ENCODE measurements at places on chromosomes 6 and 20.

GRCh38 chr6:150353445-150353844, 15.4 kb upstream of the IYD start:
- no peak for DNase-seq

- no peak for DNase-seq
Observed at GRCh38 chr20:17990278-17990972, 21.6 kb downstream of the MGME1 start.

GRCh38 chr6:53744321-53744720, 50.5 kb upstream of the LRRC1 start:
- DNase-seq: no peak

- DNase-seq: no peak
Observed at GRCh38 chr20:33790566-33790965, 20.6 kb upstream of the CHMP4B start.

GRCh38 chr6:105609375-105609991, 206.6 kb upstream of the PREP start:
- DNase-seq: no peak

DNA sequence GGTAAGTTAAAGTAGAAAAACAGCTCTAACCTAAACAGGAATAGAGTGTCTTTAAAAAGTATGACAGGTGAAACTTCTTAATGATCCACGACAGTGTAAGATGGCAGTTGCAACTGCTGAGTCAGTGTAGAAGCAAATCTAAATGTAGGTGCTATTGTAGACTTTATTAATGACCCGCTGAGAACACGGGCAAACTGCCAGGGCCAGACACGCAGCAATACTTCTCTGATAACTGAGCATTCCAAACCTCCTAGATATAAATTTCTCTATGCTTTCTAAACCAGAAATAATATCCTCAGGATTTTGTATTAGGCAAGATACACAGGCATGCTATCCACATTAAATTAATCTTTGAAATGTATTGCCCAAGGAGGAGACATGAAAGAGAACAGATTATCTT, 1076.4 kb downstream of the HACE1 start:
- DNase-seq: no peak

- DNase-seq: no peak
Observed at GRCh38 chr20:38715646-38716045, 8.6 kb upstream of the SLC32A1 start.

DNA sequence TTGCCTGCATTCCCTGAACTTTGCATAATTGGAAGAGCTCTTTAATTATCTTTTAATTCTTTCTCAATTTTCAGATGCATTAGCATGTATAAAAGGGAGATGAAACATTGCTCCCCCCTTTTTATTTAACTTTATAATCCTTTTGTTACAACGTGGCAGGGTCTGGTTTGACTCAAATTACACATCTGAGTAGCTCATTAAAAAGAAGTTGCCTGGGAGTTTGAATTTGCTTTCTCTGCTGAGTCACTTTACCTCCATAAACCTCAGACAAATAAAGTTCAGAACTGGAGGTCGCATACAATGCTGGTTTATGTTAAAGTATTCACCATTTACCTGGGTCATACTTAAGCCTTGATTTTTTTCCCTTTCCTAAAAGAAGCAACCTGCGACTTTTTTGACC, 495.2 kb downstream of the PREX1 start:
- no peak for DNase-seq

- peak; percentile 9 for DNase-seq
Observed at GRCh38 chr6:39706819-39707335, 18.3 kb downstream of the KIF6 start.

GRCh38 chr6:96898241-96898851, 655 bp upstream of the NDUFAF4 start:
- DNase-seq: peak; percentile 19

DNA sequence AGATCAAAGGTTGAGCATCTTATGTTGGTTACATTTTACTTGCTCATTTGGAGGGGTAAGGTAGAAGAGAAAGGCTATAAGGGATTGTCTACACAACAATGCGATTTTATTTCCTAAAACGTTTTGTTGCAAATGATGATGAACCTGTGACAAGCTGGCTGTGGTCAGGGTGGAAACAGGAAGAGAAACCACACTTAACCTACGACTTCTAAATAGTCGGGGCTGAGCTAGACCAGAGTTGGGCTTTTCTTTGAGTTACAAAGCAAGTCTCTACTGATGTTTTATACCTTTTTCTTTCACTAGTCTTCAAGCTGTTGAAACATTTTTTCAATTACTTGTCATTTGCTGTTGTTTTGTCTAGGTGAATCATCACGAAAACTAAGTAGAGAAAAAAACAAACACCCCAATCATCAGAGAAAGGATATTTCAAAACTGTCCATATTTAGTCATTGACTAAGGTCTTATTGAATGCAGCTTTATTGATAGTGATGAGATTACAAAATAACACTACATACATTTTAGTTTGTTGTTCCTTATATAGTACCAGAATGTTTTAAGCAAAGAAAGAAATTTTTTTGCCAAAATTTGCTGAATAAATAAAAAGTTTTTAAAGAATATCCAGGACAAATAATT, 18.0 kb downstream of the KLHL31 start:
- DNase-seq: peak; percentile 76

DNA sequence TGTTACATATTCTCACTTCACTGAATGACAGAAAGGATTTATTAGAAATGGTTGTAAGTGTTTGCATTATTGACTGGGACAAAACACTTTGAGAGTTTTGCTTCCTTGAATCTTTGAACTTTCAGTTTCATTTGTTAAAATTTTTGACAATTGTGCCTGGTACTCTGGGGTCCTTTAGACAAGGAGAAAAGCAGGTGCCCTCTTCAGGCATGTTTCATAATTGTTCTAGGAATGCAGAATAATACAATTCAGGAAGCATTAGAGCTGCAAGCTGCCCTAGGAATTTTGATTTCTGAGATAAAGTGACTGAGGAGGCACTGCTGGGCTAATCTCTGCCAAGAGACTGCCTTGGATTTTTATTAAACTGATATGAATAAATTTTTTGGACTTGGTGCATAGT, 49.7 kb downstream of the TOP1 start:
- peak; percentile 35 for DNase-seq

- no peak for DNase-seq
Observed at GRCh38 chr20:3679749-3680700, 1.8 kb downstream of the ADAM33 start.

DNA sequence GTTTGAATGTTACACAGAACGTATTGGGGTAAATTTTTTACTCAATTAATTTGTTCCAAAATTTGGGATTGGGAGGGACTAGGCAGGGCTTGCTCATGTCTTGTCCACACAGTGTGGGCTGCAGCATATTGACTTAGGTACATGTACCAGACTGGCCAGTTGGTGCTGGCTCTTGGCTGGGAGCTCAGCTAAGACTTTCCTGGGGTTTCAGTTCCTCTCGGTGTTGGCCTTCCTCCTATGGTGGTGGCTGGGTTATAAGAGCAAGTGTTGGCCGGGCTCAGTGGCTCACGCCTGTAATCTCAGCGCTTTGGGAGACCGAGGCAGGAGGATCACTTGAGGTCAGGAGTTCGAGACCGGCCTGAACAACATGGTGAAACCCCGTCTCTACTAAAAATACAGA, 4.9 kb downstream of the CENPQ start:
- no peak for DNase-seq

DNA sequence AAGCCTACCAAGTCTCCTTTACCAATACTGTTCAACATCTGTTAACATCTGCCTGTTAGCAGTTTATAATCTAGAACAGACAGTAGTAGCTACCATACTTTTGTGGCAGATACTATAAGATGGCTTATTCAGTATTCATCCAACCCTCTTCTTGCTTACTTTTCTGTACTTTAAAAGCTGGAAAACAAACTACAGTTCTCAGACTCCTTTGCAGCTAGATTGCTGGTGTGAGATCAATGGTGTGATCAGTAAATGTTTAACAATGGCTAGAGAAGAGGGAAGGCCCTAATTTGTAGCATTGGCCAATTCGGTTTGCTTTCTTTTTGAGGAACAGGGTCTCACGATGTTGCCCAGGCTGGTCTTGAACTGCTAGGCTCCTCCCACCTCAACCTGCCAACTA, 3.5 kb upstream of the REV3L start:
- no peak for DNase-seq

- no peak for DNase-seq
Observed at GRCh38 chr6:155765275-155766194, 309.9 kb upstream of the NOX3 start.

GRCh38 chr6:14621518-14621917, 503.9 kb downstream of the CD83 start:
- DNase-seq: peak; percentile 57
